ENCODE measurements at places on chromosomes 1 and 21.

DNA sequence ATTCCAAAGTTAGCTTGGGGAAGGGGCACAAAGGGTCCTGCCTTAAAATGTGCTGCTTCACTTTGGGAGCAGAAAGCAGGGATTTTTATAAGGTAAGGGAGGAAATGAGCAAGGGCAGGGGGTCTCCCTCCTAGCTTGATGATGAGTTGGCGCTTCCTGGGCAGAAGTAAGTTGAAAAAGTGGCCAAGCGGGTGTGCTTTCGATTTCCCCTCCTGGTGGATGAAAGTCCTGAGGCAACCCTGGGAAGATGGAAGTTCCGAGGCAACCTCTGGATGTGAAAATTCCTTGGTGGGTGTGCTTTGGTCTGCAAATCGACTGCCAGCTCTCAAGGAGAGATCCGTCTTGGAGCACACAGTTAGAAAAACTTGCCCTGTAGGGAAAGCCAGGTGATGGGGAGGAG is 41.7 kb upstream of the CD2 start:
- no peak for DNase-seq

- no peak for DNase-seq
Observed at GRCh38 chr1:212609701-212610574, 1.4 kb downstream of the ATF3 start.

DNA sequence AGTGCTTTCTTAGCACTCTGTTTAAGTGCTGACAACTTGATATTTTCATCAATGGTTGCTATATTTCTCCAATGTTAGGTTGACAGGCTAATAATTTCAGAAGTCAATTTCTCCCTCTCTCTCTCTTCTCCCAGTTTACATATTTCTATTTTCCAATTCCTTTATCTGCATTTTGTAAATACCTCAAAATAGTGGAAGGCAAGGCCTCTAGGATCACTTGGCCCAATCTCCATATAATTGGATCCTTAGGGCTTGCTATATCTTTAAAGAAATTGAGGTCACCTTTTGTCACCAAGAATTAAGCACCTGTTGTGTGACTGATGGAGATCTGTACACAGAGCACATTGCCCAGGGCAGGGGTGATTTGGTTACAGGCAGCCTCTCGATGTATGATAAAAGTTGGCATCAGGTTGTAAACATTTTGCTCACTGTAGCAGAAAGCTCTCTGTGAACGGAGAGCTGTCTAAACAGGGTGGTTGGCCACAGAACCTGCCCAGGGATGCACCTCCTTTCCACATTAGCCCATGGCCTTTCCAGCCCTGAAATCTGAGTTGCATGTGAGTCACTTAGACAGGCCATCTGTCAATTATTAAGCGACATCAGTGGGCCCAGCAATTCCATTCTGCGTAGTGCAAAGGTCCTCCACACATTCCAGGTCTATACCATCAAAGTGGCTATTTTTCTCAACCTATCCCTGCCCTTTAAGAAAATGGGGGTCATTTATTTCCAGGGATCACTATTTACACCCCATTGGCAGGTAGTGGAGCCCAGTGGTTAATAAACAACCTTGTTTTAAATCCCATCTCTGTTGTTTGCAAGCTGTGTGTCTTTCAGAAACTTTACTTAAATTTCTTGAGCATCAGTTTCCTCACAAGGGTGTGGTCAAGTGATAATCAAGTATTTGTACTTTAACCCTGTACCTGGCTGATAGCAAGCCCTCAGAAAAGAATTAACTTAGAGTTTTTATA is 29.1 kb upstream of the IRF2BP2 start:
- DNase-seq = no peak

GRCh38 chr1:228374711-228375577 is 31.7 kb downstream of the TRIM11 start:
- no peak for DNase-seq

GRCh38 chr1:63674238-63674864 is 81.1 kb downstream of the PGM1 start:
- peak; percentile 37 for DNase-seq
